ENCODE measurements at places on chromosomes 12 and 14. TPM values are rescaled to one million over a fixed set of nuclear protein-coding genes. Genes with fewer than 3 reads are reported as not detected.

Gene RNASE3
- 1.2 TPM for total RNA-seq

Gene LALBA
- total RNA-seq: not detected

Gene TROAP
- total RNA-seq: 0.61 TPM

Gene LRRK2
- 0.15 TPM for total RNA-seq

Gene P2RX2
- total RNA-seq: not detected

Gene KLRC1
- not detected for total RNA-seq
